ENCODE measurements at places on chromosomes 5 and 9.

DNA sequence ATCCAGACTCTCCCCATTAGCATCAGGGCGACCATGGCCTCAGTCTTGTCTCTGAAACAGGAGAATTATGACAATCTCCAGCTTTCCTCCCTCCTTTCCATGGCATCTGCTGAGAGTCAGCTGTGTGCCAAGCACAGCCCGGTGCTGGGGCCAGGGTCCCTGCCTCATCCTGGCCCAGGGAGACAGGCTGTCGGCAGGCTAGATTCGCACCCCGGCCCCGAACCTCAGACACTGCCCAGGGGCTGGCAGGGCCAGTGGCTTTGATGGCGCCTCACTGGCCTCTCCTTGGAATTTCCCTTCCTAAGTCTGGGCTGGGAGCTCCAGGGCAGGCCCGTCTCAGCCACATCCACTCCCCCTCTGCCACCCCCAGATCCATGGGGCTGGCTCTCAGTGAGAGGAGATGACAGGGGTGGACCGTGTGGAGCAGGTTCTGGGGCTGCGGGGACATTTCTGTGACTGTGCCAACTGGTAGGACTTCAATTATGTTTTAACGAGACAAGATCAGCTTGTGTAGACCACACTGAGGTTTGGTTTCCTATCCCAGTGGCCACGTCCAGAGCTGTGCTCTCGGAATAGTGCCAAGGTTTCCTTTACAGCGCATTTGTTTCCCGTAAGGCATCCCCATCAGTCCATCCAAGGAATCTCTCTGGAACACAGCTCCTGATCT, 15.5 kb downstream of the FAM163B start:
- DNase-seq, result no peak

DNA sequence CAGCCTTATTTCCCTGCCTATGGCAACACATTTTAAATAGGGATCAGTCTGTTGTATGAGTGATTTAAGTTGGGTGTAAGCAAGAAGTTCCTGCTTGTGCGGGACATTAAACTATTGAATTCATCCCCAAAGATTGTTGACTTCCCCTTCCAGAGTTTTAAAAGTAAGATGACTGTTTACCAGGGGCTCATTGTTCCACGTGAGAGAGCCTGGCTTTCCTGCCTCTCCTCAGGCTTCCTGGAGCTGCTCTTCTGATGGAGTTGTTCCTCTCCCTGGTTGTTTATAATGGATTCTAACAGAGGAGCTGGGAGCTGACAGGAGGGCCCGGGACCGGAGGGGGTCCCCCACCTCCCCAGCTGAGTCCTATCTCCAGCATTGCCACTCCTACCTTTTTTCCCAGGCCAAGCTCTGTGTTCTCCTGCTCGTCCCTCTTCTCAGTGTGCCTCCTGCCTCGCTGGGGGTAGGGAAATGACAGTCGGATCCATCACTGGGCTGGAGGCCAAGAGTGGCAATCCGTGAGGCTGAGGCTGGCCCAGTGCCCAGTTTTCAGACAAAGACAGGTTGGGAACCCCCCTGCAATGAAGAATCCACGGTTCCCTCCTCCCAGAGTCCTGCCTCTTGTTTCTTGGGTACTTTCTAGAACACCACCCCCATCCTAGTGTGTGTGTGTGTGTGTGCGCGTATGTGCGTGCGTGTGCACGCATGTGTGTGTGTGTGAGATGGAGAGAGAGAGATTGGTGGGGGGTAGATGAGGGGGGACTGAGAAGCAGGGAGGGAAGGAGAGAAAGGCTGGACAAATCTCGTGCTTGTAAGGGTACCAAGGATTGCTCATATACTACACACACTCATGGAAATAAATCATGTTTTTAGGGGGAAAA, 123.7 kb upstream of the NFIB start:
- DNase-seq, result no peak

- peak; percentile 93 for DNase-seq
Observed at GRCh38 chr5:88785746-88786565, 97.0 kb downstream of the MEF2C start.

- no peak for DNase-seq
Observed at GRCh38 chr5:64269164-64269563, 103.5 kb downstream of the RNF180 start.

DNA sequence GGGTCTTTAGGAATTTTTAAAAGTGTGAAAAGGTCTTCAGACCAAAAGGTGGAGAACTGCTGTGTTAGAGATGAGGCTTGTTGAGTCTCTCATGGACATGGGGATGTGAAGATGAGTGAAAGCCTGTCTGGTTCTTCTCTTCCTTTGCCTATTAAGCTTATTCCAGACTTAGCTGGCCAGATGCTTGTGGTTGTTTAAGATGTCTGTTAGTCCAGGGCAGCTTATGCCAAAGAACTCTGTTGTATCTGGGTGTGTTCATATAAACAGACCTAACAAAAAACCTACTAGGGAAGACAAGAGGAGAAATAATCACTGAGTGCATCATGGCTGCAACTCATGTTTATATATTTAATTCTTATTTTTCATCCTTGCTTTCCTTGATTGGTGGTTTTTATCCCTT, 57.5 kb upstream of the NCS1 start:
- DNase-seq, result no peak
